Caki2 (cell line): ENCODE measurements at places on chromosomes 3 and 15. TPM values are rescaled to one million over a fixed set of nuclear protein-coding genes. Genes with fewer than 3 reads are reported as not detected.
A peak's percentile ranks its signal among the peaks of the same experiment; 100 is the strongest.

The CD200R1 gene
- total RNA-seq: not detected in 2 replicates

DNA sequence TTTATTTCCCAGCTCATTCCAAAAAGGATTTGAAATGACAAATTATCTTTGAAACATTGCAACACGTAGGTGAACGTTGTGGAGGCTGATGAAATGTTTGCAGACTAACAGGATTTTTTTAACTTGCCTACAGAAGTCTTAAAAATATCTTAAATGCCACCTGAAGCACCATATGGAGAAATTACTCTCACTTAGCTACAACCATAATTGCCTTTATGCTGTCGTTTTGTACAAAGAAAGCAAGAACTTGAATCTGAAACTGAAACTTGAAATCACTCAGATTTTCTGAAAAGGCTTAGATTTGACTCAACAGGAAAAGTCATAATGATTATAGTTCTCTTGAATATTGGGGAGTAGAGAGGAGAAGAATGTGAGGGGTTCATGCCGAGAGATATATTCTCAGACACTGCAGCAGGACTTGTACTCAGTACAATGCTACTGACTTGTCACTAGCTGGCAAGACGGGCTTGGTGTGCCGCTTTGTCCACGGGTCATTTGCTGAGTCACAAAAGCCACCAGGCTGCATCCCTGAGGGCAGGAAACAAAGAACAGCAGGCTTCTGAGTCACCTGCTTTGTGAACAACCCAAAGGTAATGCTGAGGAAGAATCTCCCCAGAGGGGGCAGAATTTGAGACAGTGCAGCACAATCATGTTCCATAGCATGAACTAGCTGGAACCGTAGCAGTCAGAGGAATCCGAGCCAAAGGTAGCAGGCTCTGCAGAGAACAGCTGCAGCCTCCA, 7.1 kb upstream of the FMN1 start:
- peak; percentile 90 for DNase-seq

The SH3GL3 gene
- 0.57 TPM in 1 of 2 replicates, not detected in the other for total RNA-seq

GRCh38 chr3:29152379-29152778, 128.5 kb upstream of the RBMS3 start:
- no peak for DNase-seq

DNA sequence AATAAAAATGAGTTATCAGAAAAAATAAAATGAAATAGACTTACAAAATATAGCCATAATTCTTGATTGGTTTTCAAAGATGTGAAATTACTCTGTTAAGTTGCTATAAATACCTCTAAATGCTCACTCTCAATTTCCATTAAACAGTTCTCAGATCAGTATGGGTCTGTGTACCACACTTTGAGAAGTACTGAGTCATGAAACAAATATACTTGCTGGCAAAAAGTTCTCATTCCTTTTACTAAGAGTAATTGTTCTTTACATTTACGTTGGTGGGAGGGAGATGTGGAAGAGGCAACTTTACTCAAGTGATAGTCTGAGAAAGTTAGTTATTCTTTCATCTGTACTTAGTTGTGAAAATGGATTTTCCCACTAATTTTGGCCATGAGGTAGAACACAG, 96.3 kb downstream of the ZNF385D start:
- DNase-seq: no peak

GRCh38 chr15:73246439-73246838, 122.3 kb downstream of the HCN4 start:
- no peak for DNase-seq

The NME9 gene
- total RNA-seq: 0.57 TPM in 1 of 2 replicates, not detected in the other

- DNase-seq: no peak
Measured at GRCh38 chr15:44971036-44971435, 14.5 kb downstream of the TERB2 start.

- no peak for DNase-seq
Measured at GRCh38 chr3:169152319-169152718, 511.2 kb downstream of the MECOM start.

GRCh38 chr15:49494842-49495241, 71.8 kb downstream of the FGF7 start:
- DNase-seq: no peak

- no peak for DNase-seq
Measured at GRCh38 chr3:69491975-69492374, 106.1 kb upstream of the FRMD4B start.

- peak; percentile 96 for DNase-seq
Measured at GRCh38 chr3:53891497-53892285, at the start of gene SELENOK. TSS of gene SELENOK (minus strand) at chr3:53891859.

DNA sequence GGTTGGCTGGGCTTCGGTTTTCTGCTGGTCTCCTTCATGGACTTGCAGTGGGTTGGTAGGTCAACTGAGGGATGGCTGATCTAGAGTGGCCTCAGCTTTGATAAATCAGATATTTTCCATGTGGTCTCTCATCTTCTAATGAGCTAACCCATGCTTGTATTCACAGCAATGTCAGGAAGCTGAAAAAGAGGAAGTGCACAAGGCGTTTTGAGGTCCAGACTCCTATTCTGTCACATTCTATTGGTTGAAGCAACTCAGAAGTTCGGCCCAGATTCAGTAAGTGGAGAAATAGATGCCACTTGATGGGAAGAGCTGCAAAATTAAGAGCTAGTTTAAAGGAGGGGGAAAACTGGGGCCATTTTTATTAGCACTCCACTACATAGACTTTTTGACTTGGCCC, 361.2 kb downstream of the DIPK2A start:
- DNase-seq: no peak

The CADPS gene
- not detected in 2 replicates for total RNA-seq

The LINGO1 gene
- 0.14 TPM in 1 of 2 replicates, not detected in the other for total RNA-seq

GRCh38 chr15:77107531-77108355, 36.8 kb upstream of the TSPAN3 start:
- peak; percentile 46 for DNase-seq

DNA sequence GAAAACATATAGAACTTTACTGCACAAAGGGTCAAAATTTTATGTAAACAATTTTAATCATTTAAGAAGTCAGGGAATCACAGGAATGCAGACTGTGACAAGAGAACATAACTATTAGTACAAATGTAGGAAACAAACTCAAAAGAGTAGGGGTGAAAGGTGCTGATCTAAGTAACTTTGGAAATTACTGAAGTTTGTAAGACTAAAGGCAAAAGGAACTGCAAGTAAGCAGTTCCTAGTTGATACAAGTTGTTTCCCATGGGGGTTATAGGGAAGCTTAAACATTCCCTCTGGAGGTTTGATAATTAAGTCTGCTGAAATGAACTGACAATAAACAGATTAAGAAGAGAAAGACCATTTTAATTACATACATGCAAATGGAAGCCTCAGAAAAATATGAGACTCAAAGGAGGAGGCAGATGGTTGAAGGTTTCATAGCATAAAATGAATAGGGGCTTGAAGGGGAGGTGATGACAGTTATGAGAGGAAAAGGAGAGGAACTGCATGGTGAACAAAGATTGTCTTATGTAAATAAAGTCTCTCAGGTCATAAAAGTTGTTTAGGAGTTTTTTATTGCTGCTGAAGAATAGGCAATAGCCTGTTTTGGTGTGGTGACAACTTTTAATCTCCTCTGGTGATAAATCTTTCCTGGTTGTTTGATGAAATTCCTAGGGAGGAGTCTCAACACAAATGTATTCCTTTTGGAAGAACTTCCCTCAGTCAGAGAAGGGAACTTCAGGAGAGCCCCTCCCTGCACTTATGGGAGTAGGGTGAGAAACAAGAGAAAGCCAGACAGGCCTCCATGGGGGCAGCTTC, 17.1 kb downstream of the SETMAR start:
- no peak for DNase-seq

DNA sequence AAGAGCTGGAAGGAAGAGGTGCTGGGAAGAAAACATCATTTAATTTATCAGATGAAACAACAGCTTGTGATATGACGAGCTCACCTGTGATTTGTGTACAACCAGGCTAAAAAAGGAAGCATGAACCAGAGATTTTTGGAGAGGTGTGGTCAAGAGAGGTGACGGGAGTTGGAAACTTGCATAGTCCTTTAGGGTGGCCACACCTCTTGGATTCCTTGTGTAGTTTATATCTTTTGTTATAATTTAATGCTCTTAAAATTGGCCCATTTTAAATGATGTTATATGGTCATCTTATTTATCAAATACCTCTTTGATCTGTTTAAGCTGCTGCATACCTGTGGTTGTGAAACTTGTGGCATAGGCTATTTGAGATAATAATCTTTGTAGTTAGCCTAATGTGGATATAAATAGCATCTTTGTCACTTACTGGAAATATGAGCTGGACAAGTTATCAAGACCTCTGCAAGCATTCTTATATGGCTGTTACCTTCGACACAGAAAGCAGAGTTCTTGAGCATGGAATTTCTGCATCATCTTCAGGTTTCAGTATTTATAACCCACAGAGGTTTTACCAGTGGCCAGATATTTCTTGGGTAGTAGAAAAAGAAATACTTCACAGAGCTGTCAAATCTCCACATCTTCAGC, 49.1 kb downstream of the IL1RAP start:
- DNase-seq: no peak

The GRM2 gene
- not detected in 2 replicates for total RNA-seq

The EIF4E3 gene
- total RNA-seq: 4.7 and 9.0 TPM in 2 replicates

DNA sequence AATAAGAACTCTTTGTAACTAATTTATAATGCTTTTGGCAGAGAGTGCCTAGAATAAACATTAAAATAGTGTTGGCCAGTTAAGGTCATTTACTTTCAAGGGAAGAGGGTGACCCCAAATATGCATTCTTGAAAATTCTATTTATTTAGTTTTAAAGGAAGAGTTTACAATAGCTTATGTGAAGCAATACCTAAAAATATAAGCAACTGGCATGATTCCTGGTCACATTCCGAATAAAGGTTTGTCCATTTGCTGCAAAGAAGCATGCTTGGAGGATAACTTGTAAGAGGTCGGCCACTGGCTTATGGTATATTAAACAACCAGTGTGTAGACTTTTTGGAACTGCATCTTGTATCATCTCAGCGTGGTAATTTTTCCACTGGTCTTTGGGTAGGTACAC, 10.2 kb downstream of the MITF start:
- DNase-seq: no peak

The DUOX2 gene
- not detected in 2 replicates for total RNA-seq

GRCh38 chr3:125148016-125148812, 64.3 kb downstream of the SLC12A8 start:
- DNase-seq: no peak

- DNase-seq: no peak
Measured at GRCh38 chr15:42846647-42847046, 73.9 kb downstream of the TTBK2 start.

DNA sequence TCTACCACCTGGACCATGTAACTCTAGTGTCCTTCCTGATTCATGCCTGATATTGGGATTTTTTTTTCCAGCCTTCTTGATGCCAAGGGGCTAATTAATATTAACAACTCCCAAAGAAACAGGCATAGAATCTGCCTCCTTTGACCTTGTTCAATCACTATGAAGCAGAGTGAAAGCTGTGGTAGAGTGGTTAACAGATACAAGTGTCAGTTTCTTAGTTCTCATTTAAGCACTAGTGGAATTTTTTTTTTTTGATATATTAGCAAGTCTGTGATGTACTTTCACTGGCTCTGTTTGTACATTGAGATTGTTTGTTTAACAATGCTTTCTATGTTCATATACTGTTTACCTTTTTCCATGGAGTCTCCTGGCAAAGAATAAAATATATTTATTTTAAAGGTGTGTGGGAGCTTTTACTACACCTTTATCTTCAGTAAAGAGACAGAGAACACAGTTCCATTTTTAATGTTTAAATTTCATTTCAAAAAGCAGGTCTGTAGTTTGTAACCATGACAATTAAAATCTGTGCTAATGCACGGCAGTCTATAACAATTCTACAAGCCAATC, 67.1 kb downstream of the TOP2B start:
- DNase-seq: no peak

DNA sequence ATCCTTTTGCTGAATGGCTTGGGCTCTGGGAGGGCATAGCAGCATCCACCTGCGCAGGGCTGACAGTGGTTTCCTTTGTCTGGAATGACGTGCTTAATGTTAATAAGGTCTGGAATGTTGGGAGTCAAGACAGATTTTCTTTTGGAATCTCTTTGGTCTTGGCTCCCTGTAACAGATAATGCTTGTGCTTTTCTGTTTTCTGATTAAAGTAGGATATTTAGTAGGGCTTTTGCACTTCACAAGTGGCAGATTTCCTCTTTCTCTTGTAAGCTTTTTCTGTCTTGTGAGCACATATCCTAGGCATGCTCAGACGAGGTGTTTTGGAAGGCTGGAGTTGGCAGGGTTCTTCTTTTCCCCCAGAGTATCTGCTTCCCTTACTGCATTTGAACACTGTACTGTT, 189.6 kb downstream of the GHSR start:
- DNase-seq: no peak

DNA sequence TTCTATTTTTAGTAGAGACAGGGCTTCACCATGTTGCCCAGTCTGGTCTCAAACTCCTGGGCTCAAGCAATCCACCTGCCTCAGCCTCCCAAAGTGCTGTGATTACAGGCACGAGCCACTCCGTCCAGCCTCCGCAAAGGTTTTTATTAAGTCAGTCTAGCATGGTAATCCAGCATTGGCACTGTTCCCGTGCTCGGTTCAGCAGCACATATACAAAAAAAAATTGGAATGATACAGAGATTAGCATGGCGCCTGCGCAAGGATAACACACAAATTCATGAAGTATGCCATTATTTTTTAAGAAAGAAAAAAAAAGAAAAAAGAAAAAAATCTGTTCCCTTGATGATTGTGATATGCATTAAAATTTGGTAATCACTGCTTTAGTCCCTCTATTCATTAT, 8.5 kb downstream of the CKMT1A start:
- DNase-seq: no peak
